Bone marrow (tissue), 2 donors: ENCODE measurements at places on chromosomes 5 and 9.
A peak's percentile ranks its signal among the peaks of the same experiment; 100 is the strongest.

GRCh38 chr9:35972093-35972492 is 14.1 kb upstream of the OR2S2 start:
- DNase-seq, result no peak

DNA sequence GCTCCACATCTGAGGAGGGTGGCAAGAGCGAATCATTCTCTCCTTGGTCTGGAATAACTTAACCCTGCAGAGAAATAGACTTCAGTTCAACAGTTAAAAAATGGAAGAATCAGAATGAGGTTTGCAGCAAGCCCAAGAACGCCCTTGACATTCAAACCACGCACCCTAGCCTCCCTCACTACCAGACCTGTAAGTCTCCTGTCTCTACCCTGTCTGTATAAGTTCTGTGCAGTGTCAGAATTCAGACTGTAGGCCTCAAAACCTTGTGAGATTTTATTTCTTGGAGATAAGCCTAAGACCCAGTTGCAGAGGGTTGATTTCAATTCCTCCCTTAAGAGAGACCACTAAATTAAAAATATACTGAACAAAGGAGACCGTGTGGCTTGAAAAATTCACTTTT is 35.8 kb upstream of the PLPP1 start:
- DNase-seq, result no peak

DNA sequence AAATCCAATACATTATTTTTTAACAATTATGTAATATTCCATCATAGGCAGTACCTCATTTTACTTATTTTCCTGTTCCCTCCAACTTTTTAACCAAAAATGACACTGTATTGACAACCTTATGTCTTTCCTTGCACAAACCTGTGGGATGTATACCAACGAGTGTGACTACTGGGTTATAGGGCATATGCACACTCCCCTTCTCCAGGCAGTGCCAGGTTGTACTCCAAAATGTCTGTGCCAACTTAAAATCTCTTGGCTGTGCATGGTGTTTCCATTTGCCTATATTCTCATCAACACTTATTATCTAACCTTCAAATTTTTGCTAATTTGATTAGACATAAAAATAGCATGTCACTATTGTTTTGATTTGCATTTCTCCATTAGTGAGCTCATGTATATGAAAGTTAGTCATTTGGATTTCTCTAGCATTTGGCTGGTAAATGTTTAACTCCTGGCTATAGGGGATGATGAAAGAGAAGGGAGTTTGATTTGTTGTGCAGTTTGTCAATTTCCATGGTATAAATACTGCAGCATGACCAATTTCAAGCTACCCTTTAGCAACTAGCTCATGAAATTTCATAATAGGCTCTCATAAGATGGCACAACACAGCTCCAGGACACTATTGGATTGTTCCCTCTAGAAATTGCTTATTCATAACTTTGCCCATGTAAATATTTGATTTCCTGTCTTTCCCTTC is 129.9 kb downstream of the BAAT start:
- DNase-seq, result no peak

DNA sequence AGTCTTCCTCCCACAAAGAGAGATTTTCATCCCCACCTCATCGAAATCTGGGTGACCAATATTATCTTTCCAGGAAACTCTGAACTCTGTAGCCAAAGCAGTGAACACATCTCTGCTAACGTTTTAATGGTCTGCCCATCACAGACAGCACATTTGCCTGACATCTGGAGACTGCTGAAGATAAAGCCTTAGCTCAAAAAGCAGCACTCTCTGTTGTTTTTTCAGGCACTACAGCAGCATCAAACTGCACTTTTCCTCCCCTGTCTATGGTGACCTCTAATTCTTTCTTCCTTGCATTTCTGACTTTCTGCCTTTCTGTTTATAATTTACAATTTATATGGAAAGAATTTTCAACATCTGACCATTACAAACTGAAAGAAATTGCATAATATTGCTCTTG is 66.8 kb downstream of the RAB3C start:
- DNase-seq, result no peak

DNA sequence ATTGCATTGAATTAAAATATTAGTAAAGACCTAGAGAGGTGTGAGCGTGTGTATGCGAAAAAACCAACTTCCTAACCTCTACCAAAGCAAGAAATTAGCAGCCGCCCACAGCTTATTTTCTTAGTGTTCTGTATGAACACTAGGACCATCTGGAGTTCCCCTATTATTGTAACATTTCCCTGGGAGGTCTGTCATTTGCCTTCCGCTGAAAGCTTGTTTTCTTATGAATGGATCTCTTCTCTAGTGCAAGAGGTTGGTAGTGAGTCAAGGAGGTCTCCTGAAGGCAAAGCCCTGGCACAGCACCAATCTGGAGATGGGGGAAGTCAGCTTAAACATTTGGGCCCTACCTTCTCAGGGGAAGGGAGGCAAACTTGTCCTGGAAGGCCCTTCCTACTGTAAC is 10.8 kb downstream of the TNFSF8 start:
- no peak for DNase-seq

- no peak for DNase-seq
These were observed 62.3 kb downstream of the LIFR start for GRCh38 chr5:38494175-38494574.

DNA sequence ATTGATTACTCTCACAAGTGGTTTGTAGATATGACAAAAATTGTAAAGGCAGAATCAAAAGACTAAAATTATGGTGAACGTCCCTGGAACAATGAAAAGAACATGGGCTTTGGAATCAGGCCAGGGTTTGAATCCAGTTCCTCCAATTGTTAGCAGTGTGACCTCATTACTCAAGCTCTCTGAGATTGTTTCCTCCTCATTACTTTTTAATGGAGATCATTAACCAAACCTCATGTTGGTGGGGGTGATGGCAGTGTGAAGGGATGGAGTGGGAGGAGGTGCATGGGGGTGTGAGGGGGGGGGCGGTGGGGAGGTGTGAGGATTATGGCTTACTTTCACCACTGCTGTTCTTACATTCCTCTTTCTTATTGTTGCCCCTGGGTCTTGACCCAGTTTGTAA is 44.1 kb upstream of the FOXE1 start:
- no peak for DNase-seq

GRCh38 chr9:96510258-96510657 is 60.3 kb downstream of the HABP4 start:
- DNase-seq, result no peak

- no peak for DNase-seq
These were observed 106.3 kb upstream of the SSBP2 start for GRCh38 chr5:81856948-81857928.

DNA sequence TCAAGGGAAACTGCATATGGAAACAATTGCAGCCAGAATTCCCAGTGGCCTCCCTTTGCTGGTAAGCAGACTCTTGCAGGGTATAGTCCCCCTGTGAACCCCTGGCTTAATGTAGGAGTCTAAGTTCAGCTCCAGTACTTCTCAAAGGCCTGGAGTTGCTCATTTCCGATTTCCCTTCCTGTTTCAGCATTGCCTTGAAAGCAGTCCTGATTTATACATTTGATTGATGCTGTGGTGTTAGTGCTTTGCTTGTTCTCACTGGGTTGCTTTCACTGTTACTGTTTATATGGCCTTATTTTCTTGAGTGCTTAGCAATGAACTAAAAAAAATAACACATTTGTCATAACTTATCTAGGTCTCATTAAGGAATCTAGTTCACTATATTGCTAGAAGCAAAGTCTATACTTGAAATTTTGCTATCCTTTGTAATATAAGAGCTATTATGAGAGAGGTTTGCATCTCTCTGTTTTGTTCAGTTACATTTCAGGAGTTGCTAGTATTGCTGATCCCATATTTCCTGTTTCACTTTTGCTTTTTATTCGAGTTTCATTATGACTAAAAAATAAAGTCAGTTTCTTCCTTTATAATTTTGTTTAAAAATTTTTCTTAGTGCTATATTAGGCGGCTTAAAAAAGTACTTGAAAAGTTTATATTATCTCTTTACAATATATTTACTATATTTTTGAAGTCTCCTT is 122.4 kb upstream of the NMUR2 start:
- DNase-seq, result no peak

DNA sequence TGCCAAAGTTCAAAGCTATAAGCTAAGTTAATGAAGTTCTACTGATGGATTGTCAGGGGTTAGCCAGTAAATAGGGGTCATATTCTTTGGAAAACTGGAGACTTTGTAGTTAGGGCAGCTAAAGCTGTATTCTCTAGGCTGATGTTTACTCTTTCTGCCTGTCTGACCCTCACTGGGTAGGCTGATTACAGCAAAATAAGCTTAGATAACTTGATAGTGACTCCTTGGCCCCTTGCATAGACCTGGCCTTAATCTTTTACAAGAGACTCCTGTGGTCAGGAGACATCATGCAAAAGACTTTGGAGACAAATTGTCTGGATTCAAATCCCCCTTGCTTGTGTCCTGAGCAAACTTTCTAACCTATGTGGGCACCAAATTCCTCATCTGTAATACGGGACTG is 314.4 kb upstream of the MSX2 start:
- DNase-seq, result no peak

- no peak for DNase-seq
These were observed 25.4 kb upstream of the POMT1 start for GRCh38 chr9:131477367-131477766.

GRCh38 chr5:35242702-35243258 is 12.5 kb upstream of the PRLR start:
- DNase-seq, result no peak

DNA sequence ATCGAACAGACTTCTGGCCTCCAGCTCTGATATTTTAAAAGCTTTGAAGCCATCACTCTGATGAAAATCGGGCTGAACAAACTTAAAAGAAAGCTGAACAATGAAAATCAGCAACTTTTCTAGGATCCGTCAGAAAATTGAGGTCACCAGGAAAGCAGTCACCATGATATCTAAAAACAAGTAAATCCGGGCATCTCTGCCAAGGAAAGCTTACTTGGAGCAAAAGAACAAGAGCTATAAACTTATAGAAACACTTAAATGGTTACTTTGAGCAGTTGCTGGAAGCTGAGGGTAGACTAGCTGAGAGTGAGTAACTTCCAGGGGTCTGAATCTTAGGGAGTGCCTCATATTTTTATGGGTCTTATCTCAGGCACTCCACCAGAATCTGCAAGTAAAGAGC is 1043.0 kb upstream of the CDH18 start:
- DNase-seq, result no peak

- no peak for DNase-seq
These were observed 113.3 kb downstream of the MTREX start for GRCh38 chr5:55421074-55421529.

- DNase-seq, result no peak
These were observed 7.3 kb downstream of the SRFBP1 start for GRCh38 chr5:121968910-121969607.

DNA sequence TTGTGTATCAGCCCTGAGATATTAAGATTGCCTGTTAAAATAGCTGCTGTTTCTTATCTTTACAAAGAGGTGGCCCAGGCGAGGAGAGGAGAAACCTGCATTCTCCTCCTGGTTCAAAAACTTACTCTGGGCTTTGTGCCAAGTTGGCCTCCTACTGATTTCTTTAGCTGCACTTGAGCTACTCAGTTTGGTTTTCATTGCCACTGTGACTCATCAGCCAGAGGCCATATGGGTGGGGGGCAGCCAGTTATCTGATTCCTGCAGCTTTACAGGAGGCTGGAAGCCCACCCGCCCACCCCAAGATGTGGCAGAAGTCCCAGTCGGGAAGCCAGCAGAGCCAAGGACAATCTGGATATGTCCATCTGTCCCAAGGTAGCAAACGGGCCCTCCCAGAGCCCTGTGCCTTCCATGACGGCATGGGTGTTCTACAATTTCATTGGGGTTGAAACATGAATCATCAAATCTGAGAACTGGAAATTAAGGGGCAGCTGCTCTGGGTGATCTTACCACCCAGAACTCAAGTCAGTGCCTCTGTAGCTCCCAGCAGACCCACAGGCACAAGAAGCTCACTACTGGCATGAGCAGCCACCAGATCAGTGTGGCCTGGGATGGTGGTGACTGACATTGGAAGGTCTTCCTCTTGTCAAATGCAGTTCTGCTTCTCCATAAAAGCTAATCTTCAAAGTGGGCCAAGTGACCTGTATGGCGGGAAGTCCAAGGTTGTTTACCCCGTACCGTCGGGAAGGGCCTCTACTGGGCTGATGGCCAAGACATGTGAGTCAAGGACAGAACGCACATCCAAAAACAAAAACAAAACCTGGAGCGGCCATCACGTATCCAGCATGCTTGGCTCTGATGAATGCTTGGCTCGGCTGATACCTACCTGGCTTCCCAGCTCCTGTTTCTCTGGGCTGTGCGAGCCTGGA is 15.6 kb downstream of the FCN2 start:
- DNase-seq, result peak; percentile 85

- no peak for DNase-seq
These were observed 22.1 kb downstream of the AK3 start for GRCh38 chr9:4718911-4719310.

- DNase-seq, result no peak
These were observed 45.6 kb upstream of the SLC25A51 start for GRCh38 chr9:37949576-37949975.

DNA sequence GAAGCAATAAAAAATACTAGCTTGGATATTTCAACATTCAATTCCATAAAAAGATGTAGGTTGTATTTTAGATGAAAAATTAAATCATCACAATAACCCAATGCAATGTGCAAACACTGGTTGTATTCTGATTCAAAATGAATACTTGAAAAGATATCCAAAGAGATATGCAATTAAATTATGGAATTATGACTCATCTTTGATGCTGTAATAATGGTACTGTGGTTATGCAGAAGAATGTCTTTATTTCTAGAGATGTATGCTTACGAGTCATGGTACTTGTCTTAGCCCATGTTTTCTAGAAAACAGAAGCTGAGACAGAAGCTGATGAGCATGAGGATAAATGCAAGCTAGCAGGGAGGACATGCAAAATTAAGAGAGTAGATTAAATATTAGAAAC is 1941.4 kb upstream of the NUDT12 start:
- DNase-seq, result no peak

- no peak for DNase-seq
These were observed 309.1 kb downstream of the NSG2 start for GRCh38 chr5:174354571-174354970.

DNA sequence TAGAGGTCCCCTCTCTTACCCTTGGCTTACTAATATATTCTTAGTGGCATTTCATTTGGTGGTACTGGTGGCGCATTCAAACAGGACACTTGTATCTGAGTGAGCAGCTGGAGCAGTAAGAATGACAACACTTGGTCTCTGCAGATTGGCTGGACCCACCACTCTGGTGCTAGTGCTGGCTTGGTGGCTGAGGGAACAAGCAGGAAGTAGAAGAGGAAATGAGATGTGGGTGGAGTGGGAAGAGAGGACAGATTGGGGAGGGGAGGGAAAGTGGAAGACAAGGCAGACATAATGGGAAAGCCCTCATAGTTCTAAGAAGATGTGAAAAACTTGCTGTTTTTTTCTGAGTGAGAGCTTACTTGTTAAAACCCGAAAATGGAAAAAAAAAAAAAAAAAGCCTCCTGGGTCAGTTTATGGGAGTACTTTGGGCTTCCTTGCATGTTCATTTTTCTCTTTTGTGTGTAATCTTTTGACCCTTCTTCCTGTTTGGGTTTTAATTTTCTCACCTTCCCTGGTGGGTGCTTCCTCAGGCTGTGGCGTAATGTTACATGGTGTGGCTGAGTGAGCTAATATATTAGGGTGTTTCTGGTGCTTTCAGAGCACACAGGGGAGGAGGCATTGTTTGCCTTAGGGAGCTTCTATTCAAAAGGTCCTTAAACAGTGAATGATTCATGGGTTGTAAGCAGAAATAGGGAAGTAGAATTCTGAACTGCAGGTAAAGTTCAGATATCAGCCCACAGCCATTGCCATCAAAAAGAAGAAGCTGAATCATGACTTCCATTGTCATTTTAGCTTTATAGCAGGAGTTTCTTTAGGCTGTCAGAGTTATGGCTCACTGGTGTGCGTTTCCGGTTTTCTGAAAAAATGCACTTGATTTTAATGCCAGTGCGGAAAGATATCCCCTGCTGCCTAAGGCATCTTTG is 52.3 kb downstream of the TLE4 start:
- no peak for DNase-seq

- DNase-seq, result no peak
These were observed 220.7 kb upstream of the TMEM161B start for GRCh38 chr5:88489364-88489763.
